Left renal pelvis (tissue), 4 donors: ENCODE measurements at places on chromosomes 11 and 22. TPM values are rescaled to one million over a fixed set of nuclear protein-coding genes. Genes with fewer than 3 reads are reported as not detected.

B4GALNT4 gene
- polyA plus RNA-seq: 48.1 TPM

POLR3H gene
- 29.9 TPM for polyA plus RNA-seq

GPHA2 gene
- 1.7 TPM for polyA plus RNA-seq

GDPD4 gene
- polyA plus RNA-seq: 0.34 TPM

ADM2 gene
- 0.83 TPM for polyA plus RNA-seq

PICALM gene
- polyA plus RNA-seq: 251 TPM

- DNase-seq: no peak
Observed at GRCh38 chr11:78189851-78190250, 1.1 kb downstream of the USP35 start.

- no peak for DNase-seq
Observed at GRCh38 chr11:37907436-37908218, 1309.6 kb upstream of the RAG2 start.

- DNase-seq: no peak
Observed at GRCh38 chr11:82732734-82733443, 775 bp downstream of the FAM181B start.

GRCh38 chr22:19504900-19505734, 19.1 kb downstream of the CLDN5 start:
- no peak for DNase-seq

- DNase-seq: no peak
Observed at GRCh38 chr11:46616551-46617133, 385 bp downstream of the HARBI1 start.

DNA sequence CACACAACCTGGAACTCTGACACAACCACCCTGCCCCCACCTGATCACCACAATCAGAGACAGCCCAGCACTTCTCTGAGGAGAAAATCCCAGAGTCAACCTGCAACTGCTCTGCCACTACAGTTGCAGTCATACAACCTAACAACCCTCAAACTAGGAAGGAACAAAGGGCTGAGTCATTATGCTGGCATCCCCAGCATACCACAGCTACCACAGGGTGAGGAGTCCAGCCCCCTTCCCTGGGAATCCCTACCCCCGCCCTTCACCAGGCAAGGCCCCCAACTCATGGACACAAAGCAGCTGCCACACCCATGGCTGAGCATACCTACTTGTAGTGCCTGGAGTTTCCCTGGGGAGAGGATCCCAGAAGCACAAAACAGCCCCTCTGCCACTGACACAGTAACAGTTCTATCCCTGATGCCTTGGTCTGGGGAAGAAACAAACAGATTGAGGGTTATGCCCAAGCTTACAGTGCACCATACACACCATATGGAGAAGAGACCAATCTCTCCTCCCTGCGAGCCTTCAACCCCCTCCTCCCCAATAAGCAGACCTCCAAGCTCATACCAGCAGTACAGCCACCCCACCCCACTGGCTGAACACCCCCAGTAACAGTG, 68.5 kb upstream of the C11orf58 start:
- no peak for DNase-seq

DNA sequence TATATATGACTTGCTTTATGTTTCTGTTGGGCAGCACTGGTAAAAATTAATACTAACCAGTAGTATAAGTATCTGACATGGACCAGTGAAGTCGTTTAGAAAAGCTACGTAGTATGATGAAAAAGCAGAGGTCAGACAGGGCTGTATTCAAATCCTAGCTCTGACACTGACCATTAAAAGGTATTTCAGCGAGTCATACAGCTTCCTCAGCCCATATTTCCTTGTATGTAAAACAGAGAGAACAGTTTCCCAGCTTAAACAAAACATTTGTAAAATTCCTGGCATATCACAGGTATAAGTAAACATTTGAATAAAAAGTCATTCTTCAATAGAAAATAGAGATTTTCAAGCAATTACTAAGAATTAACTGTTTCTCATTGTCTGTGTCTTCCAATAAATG, 4.2 kb downstream of the NOX4 start:
- DNase-seq: no peak

GRCh38 chr22:20436768-20437612, 635 bp downstream of the SCARF2 start:
- DNase-seq: no peak

DNA sequence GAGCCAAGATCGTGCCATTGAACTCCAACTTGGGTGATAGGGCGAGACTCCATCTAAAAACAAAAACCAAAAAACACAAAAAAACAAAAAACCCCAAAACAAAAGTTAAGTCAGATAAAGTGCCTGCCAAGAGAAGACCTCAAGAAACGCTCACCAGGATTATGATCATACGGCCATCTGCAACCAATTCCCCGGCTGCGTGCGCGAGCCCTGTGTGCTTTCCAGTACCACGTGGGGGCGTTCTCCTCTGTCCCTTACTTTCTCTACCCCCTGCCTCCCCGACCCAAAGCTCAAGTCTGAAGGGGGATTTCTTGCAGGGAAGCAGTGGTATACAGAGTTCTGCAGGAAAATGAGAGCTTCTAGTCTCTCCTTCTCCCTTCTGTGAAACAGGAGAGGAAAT, 10.5 kb upstream of the RPS19BP1 start:
- DNase-seq: no peak

- no peak for DNase-seq
Observed at GRCh38 chr11:80635178-80635577, 1194.3 kb upstream of the TENM4 start.

- DNase-seq: no peak
Observed at GRCh38 chr11:68146704-68147474, 25.7 kb upstream of the CHKA start.

- no peak for DNase-seq
Observed at GRCh38 chr11:66084821-66085475, 14.9 kb downstream of the PACS1 start.

- no peak for DNase-seq
Observed at GRCh38 chr11:92841719-92842118, 127.7 kb upstream of the MTNR1B start.

DNA sequence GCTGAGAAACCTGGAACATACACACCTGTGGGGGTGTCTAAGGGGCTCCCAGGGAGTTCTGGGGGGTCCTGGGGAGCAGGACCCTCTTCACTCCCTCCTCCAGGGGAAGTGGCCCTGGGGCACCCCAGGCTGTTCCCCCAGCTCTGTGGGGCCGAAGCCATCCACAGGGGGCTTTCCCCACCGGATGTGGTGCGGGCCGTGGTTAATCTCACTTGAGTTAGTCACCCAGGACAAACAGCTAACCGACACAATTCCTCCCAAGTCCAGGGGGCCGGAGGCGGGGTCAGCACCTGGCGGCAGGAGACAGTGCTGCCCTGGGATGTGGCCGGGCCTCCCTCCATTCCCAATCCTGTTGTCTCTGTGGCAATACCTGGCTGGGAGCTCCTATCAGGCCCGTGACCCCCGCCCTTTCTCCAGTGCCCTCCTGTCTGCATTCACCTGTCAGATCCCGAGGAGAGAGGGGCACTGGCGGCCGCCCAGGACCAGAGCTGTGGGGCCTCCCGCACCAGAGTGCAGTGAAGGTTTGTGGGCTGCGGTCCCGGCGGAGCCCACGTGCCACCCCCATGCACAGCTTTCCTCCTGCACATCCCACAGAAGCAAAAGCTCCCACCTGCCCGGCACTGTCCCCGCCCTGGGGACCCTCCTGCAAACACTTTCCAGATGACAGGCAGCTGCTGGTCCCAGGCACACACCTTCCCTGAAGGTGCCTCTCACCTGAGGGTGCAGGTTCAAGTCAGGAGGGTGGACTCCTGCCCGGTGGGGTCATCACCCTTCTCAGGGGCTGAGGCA, 5.2 kb upstream of the MUC5AC start:
- DNase-seq: no peak

DNA sequence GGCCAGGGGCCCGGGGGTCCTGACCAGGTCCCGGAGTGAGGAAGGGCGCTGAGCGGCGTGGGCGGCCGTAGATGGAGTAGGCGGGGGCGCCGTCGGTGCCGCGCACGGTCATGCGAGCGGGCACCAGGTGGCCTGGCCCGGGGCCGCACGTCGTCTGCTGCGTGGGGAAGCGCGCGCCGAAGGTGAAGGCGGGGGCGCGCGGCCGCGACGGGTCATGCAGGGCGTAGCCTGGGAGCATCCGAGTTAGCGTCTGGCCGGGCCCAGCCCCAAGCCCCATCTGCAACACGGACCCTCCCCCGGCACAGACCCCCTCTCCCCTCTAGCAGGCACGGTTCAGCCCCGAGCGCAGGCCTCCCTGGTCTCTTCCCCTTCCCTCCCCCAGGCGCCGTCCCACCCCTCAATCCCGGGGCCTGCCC, 1.7 kb upstream of the TYMP start:
- DNase-seq: no peak
